NCI-H2227 treated with DMSO at 0.1 percent for 48 hours (cell line): ENCODE measurements at places on chromosomes 3 and 15.

DNA sequence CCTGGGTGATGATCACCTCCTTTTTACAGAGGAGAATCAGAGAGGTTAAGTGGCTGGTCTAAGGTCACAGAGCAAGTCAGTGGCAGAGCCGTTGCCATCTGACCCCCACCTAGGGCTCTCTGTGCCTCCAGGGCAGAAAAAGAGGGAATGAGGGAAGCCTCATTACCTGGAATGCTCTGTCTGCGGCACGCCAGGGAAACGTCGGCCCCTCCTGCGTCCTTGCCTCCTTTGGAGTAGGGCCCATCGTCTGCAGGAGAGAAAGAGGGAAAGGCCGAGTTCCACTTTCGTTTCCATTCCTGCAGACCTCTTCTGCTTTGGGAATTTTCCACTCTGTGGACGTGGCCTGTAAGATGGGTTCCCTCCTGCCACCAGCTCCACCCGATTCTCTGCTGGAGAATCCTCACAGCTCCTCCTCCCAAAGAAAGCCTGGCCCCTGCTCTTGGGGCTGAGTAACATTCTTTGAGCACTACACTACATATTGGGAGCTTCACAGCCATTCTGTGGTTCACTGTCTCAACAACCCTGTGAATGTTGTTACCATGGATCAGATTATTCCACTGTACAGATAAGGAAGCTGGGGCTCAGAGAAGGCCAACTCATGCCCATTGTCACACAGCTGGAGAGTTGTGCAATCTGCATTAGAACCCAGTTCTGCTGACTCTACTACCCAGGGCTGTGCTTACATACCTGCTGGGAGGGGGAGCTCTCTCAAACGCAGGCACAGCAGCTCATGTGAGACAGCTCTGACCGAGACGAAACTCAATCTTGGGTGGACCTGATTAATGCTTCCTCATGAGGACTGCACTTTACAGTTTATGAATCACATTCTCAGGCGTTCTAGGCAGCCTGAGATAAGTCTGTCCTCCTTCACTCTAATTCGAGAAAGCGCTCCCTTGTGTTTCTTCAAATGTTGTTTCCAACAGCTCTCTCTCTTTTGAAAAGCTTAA, 14.2 kb downstream of the GRIP2 start:
- DNase-seq: no peak

DNA sequence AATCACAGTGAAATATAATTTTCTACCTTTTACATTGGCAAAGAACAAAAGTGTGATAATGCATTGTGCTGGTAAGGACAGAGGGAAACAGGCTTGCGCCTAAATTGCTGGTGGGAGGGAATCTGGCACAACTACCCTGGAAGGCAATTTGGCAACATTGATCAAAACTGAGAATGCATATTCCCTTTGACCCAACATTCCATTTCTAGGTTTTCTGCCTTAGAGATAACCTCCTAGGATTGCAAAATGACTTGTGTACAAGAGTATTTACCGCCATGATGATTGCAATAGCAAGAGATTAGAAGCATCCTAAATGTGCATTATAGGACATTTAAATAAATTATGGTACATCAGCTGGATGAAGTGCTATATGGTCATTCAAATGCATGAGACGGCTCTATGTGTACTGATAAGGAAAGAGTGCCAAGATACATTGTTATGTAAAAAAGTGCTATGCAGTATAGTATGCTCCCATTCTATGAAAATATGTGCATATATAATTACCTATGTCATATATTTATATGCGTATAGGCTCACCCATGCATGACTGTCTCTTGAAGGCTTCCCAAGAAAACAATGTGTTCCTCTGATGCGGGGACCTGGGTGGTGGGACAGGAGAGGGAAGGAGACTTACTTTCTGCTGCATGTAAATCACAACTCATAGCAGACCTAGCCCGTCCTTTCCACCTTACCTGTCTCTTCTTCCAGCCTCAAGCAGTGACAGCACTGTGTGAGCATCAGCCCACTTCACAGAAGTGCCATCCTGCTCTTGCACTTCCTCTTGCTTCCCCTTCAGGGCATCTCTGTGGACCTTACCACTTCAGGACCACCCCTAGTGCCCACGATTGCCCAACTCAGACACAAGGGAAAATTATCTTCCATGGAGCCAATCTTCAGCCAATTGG, 249.9 kb upstream of the TLE3 start:
- no peak for DNase-seq

- DNase-seq: no peak
Observed at GRCh38 chr3:194139071-194139813, 3.3 kb downstream of the HES1 start.

DNA sequence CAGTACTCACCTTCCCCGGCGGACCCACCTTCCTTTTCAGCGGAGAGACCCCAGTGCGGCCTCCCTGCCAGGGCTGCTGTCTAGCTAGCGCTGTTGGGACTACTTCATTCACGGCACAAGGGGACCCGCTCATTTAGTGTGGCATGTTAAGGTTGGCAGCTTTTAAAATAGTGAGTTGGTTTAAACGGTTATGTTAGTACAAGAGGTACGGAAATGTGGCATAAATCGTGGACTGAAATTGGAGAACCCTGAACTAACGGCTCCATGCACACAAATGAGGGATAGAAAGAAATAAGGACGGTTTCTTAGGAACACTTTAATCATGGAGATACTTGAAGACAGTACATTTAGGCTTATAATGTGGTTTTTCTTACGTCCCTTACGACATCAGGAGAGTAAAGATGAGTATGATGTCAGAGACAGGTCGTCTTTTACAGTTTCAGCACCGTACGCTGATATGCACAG, 752 bp downstream of the CEP63 start:
- peak; percentile 18 for DNase-seq
